GM10248 (cell line): ENCODE measurements at places on chromosomes 4 and X.

DNA sequence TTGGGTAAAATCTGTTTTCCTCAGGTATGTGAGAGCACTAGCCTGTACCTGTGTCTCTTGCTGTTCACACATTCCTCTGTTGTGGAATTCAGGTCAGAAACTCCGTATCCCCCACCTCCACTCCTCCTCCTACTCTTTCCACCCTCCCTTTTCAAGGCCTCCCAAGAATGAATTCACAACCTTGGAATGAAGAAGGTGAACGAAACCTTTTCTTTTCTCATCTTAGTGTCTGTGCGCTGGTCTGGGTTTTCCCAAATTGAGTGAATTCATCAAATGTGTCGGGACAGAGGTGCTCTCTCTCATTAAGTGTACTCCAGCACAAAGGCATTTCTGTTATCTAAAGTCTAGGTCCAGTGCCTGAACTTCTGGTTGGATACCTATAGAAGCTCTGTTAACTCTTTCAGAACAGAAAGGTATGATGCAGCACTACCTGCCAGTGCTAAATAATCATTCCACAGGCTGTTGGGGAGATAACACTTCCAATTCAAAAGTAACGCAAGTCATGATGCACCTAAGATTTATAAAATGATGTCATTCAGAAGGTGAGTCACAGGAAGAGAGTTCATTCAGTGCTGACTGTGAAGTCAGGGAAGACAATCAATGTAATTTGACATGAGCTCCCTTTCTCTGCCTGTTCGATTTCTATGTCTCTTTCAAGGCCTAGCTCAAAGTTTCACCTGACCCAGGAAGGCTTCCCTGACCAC is 41.9 kb downstream of the COL4A6 start:
- no peak for DNase-seq

DNA sequence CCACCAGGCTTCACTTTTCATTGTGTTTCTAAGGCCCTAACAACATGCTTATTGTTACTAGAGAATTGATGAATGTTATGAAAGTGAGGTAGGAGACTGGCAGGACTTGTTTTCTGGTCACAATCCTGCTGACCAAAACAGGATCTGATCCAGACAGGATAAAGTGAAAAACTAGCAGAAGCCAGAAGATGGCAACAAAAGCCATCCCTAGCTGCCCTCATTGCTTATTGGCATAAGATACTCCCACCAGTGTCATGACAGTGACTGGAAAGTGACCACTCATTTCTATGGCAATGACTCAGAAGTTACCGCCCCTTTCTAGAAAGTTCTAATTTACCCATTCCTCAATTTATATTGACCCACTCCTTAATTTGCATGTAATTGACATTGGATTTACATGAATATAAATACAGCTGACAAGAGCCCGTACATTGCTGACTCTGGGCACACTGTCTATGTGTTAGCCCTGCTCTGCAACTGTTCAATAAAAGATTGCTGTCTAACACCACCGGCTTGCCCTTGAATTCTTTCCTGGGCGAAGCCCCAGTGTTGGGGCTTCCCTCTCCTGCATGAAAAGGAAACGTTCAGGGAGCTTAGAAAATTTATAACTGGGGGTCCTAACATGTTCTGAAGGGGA is 30.0 kb upstream of the FGG start:
- no peak for DNase-seq

- DNase-seq: no peak
Measured at GRCh38 chrX:49695276-49696180, at the start of gene PAGE1. PAGE1 (minus strand) TSS chrX:49695984; CDS start chrX:49694770, 1,214 bp downstream.

DNA sequence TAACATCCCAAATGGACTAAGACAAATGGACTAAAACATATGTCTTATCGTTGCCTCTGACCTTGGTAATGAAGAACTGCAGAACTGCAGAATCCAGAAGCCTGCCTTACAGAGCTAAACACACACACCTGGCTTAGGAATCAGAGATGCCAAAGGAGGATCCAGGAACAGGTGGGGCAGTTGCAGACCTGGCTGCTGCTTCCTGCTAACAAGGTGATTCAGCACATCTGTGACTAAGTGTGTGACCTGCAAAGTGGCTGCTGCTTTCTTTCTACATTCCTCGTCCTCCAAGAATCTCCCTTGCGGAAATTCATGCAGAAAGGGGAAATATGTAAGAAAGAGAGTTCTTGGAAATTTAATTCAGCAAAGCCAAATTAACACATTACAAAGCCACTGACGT is 96.8 kb upstream of the NLGN4X start:
- DNase-seq: no peak

DNA sequence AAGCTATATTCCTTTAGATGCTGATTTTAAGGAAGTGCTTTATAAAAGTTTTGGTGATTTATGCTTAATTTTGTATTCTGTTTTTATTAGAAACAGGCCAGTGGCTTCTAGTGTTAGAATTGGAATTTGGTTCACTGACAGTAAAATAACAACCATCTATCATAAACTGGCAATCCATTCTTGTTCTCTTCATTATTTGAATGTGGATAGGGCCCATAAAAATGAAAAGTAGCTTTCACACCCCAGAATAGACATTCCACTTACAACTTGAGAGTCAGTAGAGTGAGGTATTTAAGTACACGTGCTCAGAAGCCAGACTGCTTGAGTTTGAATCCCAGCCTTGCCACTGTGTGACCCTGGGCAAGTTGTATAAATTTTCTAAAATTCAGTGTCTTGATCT is 232.4 kb upstream of the CTSO start:
- DNase-seq: no peak

GRCh38 chr4:110188113-110188512 is 10.3 kb downstream of the ELOVL6 start:
- DNase-seq: no peak

- no peak for DNase-seq
Measured at GRCh38 chr4:187302457-187303150, 578.9 kb upstream of the FAT1 start.

DNA sequence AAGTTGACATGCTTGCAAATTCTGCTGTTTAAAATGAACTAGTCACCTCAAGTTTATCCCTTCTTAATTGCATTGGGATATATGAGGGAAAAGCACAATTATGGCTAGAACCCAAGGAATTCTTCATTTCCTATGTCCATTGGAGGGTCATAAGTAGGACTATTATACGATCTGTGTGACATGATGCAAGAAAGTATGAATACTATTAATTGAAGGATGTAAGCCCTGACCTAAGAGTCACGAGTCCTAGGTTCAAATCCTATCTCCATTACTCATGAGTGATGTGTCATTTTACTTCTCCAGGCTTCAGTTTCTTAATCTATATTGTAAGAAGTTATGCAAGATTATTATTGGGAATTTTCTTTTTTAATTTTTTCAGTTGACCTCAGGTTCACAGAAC is 542.9 kb upstream of the GRIA3 start:
- no peak for DNase-seq

DNA sequence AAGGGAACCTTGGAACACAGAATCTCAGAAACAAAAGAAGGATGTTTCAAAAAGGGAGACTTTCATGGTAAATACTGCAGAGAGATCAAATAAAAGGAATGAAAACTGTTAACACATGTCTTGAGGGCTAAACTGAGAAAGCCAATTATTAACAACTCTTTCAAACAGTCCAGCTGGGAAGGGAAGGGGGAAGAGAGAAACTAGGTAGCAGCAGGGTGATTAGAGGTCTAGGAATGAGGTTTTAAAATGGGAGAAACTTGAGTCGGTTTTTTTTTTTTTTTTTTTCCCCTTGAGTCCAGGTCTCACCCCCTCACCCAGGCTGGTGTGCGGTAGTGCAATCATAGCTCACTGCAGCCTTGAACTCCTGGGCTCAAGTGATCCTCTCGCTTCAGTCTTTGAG is 4.3 kb downstream of the BCLAF3 start:
- no peak for DNase-seq

DNA sequence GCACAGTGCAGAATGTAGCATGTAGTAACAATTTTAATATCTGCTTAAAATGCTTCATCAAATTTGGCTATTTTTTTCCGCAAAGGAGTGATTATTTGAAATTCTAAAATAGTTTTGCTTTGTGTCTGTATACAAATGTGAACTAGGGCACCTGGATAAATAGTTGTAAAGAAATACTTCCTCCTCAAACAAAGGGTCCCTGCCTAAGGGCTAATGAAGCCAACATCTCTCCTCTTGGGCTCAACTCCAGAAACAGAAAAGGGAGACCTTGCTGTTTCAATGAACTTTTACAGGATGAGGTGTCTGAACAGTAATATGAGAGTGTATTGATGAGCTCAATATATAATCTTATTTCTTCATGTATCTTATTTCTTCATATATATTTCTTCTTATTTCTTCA is 30.8 kb upstream of the SCOC start:
- DNase-seq: no peak

- DNase-seq: no peak
Measured at GRCh38 chrX:15216280-15216679, 53.6 kb downstream of the ASB9 start.

GRCh38 chr4:12411072-12411471 is 982.4 kb upstream of the HS3ST1 start:
- no peak for DNase-seq

DNA sequence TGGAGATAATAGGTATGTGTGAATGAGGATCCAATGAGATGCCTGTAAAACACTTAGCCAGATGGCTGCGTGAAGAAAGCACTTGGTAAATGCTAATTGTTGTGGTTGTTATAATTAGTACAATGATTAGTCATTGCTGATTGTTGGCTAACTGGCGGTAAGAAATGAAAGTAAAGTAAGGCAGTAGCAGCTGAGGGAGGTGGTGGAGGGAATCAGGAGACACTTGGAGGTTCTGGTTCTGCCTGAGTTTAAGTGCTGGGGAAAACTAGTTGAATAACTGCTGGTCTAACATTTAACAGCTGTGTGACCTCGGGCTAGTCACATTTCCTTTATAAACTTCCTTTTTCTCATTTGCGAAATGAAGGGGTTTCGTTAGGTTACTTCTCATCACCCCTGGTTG is 30.9 kb downstream of the CD38 start:
- DNase-seq: peak; percentile 50

- no peak for DNase-seq
Measured at GRCh38 chr4:188092824-188093223, 16.6 kb downstream of the TRIML2 start.

GRCh38 chrX:150092549-150092948 is 154.3 kb upstream of the EOLA2 start:
- no peak for DNase-seq

DNA sequence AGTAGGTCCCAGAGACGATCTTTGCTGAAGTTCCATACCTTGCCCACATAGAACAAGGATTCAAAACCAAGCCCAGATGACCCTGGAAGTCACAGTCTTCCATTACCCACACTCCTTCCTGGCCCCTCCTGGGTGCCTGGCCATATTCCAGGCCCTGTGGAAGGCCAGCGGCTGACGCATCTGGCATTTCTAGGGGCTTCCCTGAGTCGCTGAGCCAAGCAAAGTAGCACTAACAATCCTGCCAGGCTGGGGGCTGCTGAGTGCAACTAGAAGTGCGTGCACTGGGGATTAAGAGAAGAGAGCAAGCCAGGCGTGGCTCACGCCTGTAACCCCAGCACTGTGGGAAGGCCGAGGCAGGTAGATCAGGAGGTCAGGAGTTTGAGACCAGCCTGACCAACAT is 175.2 kb upstream of the CPEB2 start:
- DNase-seq: no peak

- no peak for DNase-seq
Measured at GRCh38 chr4:165133150-165133549, 20.5 kb upstream of the TMEM192 start.

DNA sequence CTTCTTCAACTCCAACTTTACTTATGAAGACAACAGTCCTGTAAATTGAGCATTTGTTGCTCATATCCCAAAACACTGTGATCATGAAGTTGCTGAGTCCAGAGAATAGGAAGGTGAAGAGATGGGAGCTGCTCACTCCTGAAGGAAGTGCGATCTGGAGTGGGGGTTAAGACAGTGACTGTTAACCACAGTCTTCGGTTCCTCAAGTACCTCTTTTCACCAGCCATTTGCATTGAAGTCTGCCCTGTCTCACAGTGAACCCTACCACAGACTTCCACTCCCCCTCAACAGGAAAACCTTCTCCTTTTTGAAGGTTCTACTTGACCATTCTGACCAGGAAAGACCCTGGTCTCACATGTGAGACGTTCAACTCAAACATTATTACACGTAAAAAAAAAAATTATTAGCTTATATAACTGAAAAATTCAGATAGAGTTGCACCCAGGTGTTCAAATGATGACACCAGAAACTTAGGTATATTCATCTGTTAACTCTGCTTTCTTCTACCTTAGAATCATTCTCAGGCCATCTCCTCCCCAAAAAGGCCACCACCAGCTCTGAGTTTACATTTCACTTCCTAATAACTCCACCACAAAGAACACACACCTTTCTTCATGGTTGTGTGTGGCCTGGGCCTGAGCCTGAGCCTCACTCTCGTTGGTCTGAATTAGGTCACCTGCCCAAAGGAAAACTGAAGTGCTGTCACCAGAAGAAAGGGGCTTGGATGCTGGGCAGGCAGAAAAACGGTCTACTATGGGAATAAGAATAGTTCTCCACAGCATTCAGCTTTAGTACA is 199.2 kb downstream of the DCTD start:
- peak; percentile 23 for DNase-seq

DNA sequence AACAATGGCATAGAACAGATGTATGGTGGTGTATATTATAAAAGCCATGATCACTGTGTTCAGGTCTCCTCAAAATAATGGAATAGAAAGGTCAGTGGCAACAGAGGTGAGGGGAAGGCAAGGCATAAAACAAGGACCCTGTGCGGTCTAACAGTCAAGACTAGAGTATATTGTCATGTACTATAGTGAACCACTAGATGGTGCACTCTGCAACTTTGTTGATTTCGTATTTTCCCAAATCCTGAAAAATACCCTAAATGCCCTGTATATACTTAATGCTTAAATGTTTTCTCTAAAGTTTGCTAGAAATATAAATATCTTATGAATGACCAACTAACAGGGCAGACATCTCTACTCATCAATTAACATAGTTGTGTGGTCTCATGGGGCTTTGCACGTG is 453.0 kb downstream of the PCDH11X start:
- peak; percentile 6 for DNase-seq

- DNase-seq: no peak
Measured at GRCh38 chrX:49106930-49107329, 16.6 kb downstream of the GPKOW start.

- no peak for DNase-seq
Measured at GRCh38 chrX:133910539-133910938, 74.9 kb downstream of the GPC3 start.

- no peak for DNase-seq
Measured at GRCh38 chr4:19239565-19239964, 1012.1 kb upstream of the SLIT2 start.

GRCh38 chr4:41389356-41389755 is 132.6 kb downstream of the UCHL1 start:
- no peak for DNase-seq

DNA sequence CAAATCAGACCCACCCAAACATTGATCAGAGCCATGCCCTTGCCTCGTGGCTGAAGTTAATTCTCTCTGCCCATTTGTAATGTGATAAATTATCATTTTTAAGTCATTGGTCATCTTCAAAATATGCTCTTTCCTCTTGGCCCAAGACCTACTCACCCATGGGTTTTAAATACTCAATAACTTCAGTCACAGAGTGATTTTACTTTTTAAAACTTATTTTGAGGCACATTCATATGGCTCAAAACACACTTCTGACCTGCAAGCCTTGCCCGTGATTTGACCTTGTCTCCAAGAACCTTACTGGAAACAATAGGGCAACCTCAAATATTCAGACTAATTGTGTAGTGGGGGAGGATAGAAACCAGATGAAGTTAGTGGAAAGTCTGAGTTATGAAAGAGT is 176.2 kb upstream of the LNX1 start:
- DNase-seq: no peak

- DNase-seq: no peak
Measured at GRCh38 chr4:7193030-7193958, 956 bp downstream of the SORCS2 start.

GRCh38 chr4:152657657-152658056 is 22.1 kb downstream of the TMEM154 start:
- DNase-seq: no peak

- no peak for DNase-seq
Measured at GRCh38 chrX:39850630-39851152, 247.1 kb downstream of the BCOR start.
